ENCODE measurements at places on chromosomes 3 and 15. TPM values are rescaled to one million over a fixed set of nuclear protein-coding genes. Genes with fewer than 3 reads are reported as not detected.

MESP2 gene
- not detected for total RNA-seq

FETUB gene
- not detected for total RNA-seq

CCDC54 gene
- not detected for total RNA-seq

NR1I2 gene
- total RNA-seq: 0.05 TPM

LRTM1 gene
- total RNA-seq: not detected

SCN11A gene
- total RNA-seq: not detected

CLCN2 gene
- total RNA-seq: 0.93 TPM

HYAL1 gene
- 9.8 TPM for total RNA-seq

HESX1 gene
- 0.94 TPM for total RNA-seq

UBP1 gene
- total RNA-seq: 58.6 TPM

ISG20 gene
- 18.9 TPM for total RNA-seq

MEX3B gene
- 3.0 TPM for total RNA-seq

GOLGA8J gene
- not detected for total RNA-seq

VGLL3 gene
- 2.5 TPM for total RNA-seq

PLA2G4D gene
- total RNA-seq: not detected

ACAN gene
- not detected for total RNA-seq

ADAMTSL3 gene
- total RNA-seq: 0.80 TPM

CYP1A2 gene
- not detected for total RNA-seq

PRICKLE2 gene
- total RNA-seq: 0.84 TPM

GP9 gene
- 0.53 TPM for total RNA-seq

CTXN2 gene
- not detected for total RNA-seq

NOX5 gene
- not detected for total RNA-seq

CCRL2 gene
- 13.9 TPM for total RNA-seq

C3orf22 gene
- not detected for total RNA-seq

AADAC gene
- total RNA-seq: 0.87 TPM

CCDC50 gene
- 164 TPM for total RNA-seq

Measured in mammary microvascular endothelial cell (primary cell).